ENCODE measurements at places on chromosomes 16 and 17.

DNA sequence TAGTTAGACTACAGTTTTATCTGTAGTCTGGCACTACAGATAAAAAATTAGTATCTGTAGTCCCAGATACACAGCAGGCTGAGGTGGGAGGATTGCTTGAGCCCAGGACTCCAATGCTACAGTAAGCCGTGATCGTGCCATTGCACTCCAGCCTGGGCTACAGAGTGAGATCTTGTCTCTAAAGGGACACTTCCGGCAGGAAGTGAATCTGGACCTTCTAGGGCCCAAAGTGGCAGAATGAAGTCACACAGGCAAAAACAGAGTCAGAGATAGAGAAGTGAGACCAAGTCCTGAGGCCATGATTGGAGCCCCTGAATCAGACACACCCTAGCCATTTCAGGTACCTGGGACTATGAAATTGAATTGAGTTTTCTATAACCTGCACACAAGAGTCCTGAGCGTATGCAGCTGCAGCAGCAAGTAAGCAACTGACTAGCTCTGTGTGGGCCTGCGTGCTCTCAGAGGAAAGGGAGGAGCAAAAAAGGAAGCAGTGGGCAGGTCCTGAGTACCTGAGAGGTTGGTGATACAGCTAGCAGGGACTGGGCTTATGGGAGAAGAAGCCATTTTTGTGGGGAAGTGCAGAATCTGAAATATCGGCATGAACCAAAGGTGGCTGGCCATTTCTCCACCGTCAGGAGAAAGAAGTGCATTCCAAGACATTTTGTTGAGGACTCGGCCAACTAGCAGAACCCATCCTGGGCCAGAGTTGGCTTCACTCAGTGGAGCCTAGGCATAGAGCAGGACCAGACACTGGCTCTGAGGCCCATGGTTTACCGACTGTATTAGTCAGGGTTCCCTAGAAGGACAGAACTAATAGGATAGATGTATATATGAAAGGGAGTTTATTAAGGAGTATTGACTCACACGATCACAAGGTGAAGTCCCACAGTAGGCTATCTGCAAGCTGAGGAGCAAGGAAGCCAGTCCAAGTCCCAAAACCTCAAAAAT, 27.2 kb upstream of the BRD7 start:
- no peak for DNase-seq

DNA sequence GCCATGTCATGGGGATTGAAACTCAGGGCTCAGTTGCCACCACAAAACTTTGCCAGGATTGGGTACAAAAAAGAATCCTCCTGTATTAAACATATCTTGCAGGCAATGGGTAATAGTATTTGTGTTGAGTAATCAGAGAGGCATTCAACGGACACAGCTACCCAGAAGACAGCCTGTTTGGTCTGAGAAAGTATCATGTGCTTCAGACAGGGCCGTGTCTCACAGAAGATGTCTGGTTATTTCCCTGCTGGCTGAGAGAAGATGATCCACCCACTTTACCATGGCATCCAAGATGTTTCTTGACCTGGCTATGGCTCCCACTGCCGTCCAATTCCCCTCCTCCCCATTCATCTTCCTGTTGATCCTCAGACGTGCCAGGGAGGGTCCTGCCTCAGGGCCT, 304.3 kb upstream of the XYLT1 start:
- DNase-seq: no peak

- no peak for DNase-seq
These were observed 141.4 kb downstream of the XYLT1 start for GRCh38 chr16:17329391-17329790.

DNA sequence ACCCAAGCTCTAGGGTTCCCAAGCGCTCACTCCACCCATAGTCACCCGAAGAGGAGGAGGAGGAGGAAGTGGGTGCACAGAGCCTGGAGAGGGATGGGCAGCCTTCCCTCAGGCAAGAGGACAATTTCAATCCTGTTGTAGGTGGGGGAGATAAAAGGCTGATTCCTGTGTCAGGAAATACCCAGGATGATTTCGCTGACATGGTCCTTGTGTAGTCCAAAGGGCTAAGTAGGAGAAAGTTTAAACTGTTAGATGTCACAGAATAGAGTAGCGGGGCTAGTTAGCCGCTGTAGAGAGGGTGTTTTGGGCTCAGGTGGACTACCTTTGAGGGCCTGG, 1.3 kb upstream of the EXOC7 start:
- no peak for DNase-seq

GRCh38 chr17:47297661-47298400, 25.9 kb upstream of the EFCAB13 start:
- DNase-seq: peak; percentile 34

- DNase-seq: no peak
These were observed 40.6 kb downstream of the ELAC2 start for GRCh38 chr17:12977008-12977751.

Measured in kidney glomerular epithelial cell (primary cell).